ENCODE measurements at places on chromosomes 2 and 18. TPM values are rescaled to one million over a fixed set of nuclear protein-coding genes. Genes with fewer than 3 reads are reported as not detected.

The CHST9 gene
- total RNA-seq, result 33.0 TPM

The DNPEP gene
- total RNA-seq, result 21.8 TPM

The LRRTM1 gene
- 0.15 TPM for total RNA-seq

The UGT1A10 gene
- total RNA-seq, result 0.70 TPM

The LDLRAD4 gene
- total RNA-seq, result 0.38 TPM

The RGPD4 gene
- total RNA-seq, result 0.24 TPM

The TAF1B gene
- 14.4 TPM for total RNA-seq

The GPR39 gene
- 0.46 TPM for total RNA-seq

The PTPRM gene
- 12.9 TPM for total RNA-seq

The PECR gene
- total RNA-seq, result 4.5 TPM

The CAPG gene
- total RNA-seq, result 7.3 TPM

The COL4A4 gene
- total RNA-seq, result 1.5 TPM

The DIPK1C gene
- 0.47 TPM for total RNA-seq

The IL37 gene
- not detected for total RNA-seq

The LYG2 gene
- not detected for total RNA-seq

The SULT1C2 gene
- 0.92 TPM for total RNA-seq

The EN1 gene
- 18.6 TPM for total RNA-seq

The ZNF804A gene
- total RNA-seq, result 6.8 TPM

The PPP1R1C gene
- 1.1 TPM for total RNA-seq

The CFAP65 gene
- total RNA-seq, result 0.67 TPM

The UGT1A8 gene
- 0.09 TPM for total RNA-seq

The MSGN1 gene
- not detected for total RNA-seq

The KHK gene
- 5.0 TPM for total RNA-seq

The RGPD3 gene
- total RNA-seq, result 0.75 TPM

The EFR3B gene
- 15.9 TPM for total RNA-seq

The PRSS56 gene
- 1.7 TPM for total RNA-seq

The ST6GAL2 gene
- 0.10 TPM for total RNA-seq

The CYP26B1 gene
- 3.9 TPM for total RNA-seq

The ZSWIM2 gene
- not detected for total RNA-seq

The KCNJ3 gene
- total RNA-seq, result 1.2 TPM

The SPAST gene
- total RNA-seq, result 25.0 TPM

The LRP1B gene
- 18.4 TPM for total RNA-seq

The HOXD9 gene
- total RNA-seq, result 4.5 TPM

The KIF1A gene
- 107 TPM for total RNA-seq

The GTF2A1L gene
- 0.63 TPM for total RNA-seq

The TPO gene
- total RNA-seq, result not detected

The PKDCC gene
- total RNA-seq, result 15.1 TPM

The RAB6C gene
- 1.4 TPM for total RNA-seq

The CBLN2 gene
- total RNA-seq, result 9.7 TPM

The STRN gene
- total RNA-seq, result 9.7 TPM
